ENCODE measurements at places on chromosomes 11 and 22. TPM values are rescaled to one million over a fixed set of nuclear protein-coding genes. Genes with fewer than 3 reads are reported as not detected.

Gene MIAT
- polyA plus RNA-seq = 4.4 TPM

Gene CRYBB2
- 1.1 TPM for polyA plus RNA-seq

Gene ACR
- polyA plus RNA-seq = 0.27 TPM

Gene SCGB1C1
- polyA plus RNA-seq = not detected

Gene SYCE3
- polyA plus RNA-seq = not detected

Gene MGAT3
- 8.5 TPM for polyA plus RNA-seq

Gene PANX3
- polyA plus RNA-seq = not detected

Gene ALDH3B2
- polyA plus RNA-seq = 1.8 TPM

Gene OR51B4
- polyA plus RNA-seq = 0.36 TPM

Gene ELF5
- polyA plus RNA-seq = 38.8 TPM

Gene MOV10L1
- polyA plus RNA-seq = 2.1 TPM

Gene TPBGL
- 0.08 TPM for polyA plus RNA-seq

Gene OTOG
- polyA plus RNA-seq = 0.06 TPM

Gene OR4X2
- not detected for polyA plus RNA-seq

Gene SAA1
- polyA plus RNA-seq = not detected

Gene ALX4
- 0.05 TPM for polyA plus RNA-seq

Gene RBMXL2
- polyA plus RNA-seq = not detected

Gene NUCB2
- polyA plus RNA-seq = 99.4 TPM

Gene IFITM10
- polyA plus RNA-seq = 0.24 TPM

Gene CATSPER1
- polyA plus RNA-seq = not detected

Gene OR4A16
- not detected for polyA plus RNA-seq

Gene METTL15
- 15.8 TPM for polyA plus RNA-seq

Gene PHETA2
- 14.4 TPM for polyA plus RNA-seq

Gene SH3BP1
- 31.9 TPM for polyA plus RNA-seq

Gene PHF21B
- polyA plus RNA-seq = 0.86 TPM

Gene SCT
- 14.9 TPM for polyA plus RNA-seq

Gene TMEM191B
- polyA plus RNA-seq = not detected

Gene DAGLA
- polyA plus RNA-seq = 2.8 TPM

Gene C11orf42
- 1.1 TPM for polyA plus RNA-seq

Gene EHF
- 11.0 TPM for polyA plus RNA-seq

Gene TIGD3
- 0.27 TPM for polyA plus RNA-seq

Gene RTN4R
- 4.3 TPM for polyA plus RNA-seq

Gene SLC22A9
- 0.16 TPM for polyA plus RNA-seq

Gene SSTR3
- 0.09 TPM for polyA plus RNA-seq

Gene PTGDR2
- polyA plus RNA-seq = 0.15 TPM

Gene RTN4RL2
- polyA plus RNA-seq = 1.6 TPM

Gene CALCA
- 3.8 TPM for polyA plus RNA-seq

Gene CASP1
- polyA plus RNA-seq = 23.3 TPM

Gene MS4A6A
- 41.2 TPM for polyA plus RNA-seq

Gene IRAG1
- polyA plus RNA-seq = 9.7 TPM

Gene SHANK3
- 14.0 TPM for polyA plus RNA-seq
